ENCODE measurements at places on chromosomes 7 and 10. TPM values are rescaled to one million over a fixed set of nuclear protein-coding genes. Genes with fewer than 3 reads are reported as not detected.

DNA sequence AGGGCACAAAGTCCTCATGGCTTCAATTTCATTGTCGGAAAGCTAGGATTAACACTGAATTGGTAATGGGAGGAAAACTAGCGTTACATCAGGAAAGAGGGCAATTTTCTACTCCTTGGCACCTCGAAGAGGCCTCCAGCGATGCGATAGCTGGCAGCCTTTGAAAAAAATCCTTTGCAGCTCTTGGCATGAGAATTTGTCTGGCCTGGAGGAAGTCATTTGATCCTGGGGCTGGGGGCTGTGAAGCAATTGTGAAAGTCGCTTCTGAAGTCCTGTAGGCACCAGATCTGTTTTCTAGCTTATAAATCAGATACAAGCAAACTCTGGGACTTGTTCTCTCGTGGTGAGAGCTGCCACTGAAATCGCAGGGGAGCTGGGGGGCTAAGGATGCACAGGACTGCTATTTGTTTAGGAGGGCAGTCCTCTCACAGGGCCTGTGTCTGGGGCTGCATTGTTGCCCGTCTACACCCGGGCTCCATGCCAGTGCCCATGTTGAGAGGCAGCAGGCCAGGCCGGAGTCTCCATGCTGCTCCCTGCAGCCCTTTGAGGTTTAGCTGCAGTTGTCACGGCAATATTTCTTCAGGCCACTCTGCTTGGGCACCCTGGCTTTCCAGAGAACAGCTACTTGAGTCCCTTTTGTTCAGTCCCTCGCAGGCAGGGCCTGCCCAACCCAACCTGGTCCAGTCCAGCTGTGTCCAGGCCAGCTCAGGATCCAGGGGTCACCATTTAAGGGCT, 206.8 kb upstream of the LYZL1 start:
- H3K36me3 ChIP-seq = no peaks in the 10 kb centered on the region
- no peak overlapping the region for H3K27ac ChIP-seq
- no peak for DNase-seq
- H3K4me3 ChIP-seq = no peak overlapping the region

Gene SH2D4B
- not detected for total RNA-seq

- no peaks in the 10 kb centered on the region for H3K4me1 ChIP-seq
- H3K27me3 ChIP-seq = no peaks in the 10 kb centered on the region
- peak; percentile 19 for DNase-seq
- H3K4me3 ChIP-seq = no peak overlapping the region
- no peak overlapping the region for H3K27ac ChIP-seq
Observed at GRCh38 chr10:126734015-126734414, 63.5 kb upstream of the C10orf90 start.

Gene CHST15
- 7.9 TPM for total RNA-seq

- no peak overlapping the region for H3K4me3 ChIP-seq
- H3K27me3 ChIP-seq = no peaks in the 10 kb centered on the region
- H3K27ac ChIP-seq = no peak overlapping the region
- DNase-seq = no peak
- peaks cover 3% of the 10 kb centered on the region for H3K36me3 ChIP-seq
Observed at GRCh38 chr10:99393036-99393435, 37.4 kb downstream of the GOT1 start.

DNA sequence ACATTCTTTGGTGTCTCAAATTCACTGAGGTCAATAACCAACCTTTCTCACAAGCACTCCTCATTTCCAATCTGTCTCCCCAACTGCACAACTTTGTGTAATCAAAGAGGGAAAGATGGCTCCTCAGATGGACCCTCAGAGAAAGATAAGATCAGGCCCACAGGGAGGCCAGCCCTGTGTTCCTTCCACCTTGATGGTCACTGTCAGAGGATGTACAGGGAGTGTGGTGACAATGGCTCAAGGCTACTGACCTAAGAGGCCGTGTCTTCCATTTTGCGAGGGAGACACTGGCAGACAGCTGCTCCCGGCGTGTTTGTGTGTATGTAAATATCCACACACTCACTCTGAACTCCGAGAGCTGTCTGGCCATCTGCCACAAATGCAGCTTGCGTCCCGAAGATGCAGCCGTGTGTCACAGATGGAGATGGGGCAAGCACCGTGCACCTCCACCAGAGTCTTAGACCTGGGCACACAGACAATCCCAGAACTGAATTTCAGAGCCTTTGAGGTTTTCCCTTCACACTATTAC, 712.1 kb upstream of the NRP1 start:
- no peak overlapping the region for H3K27ac ChIP-seq
- H3K27me3 ChIP-seq = peaks cover 12% of the 10 kb centered on the region
- H3K4me3 ChIP-seq = no peak overlapping the region
- H3K4me1 ChIP-seq = no peaks in the 10 kb centered on the region
- peak; percentile 36 for DNase-seq

GRCh38 chr10:91552274-91553095, 80.4 kb downstream of the PPP1R3C start:
- H3K36me3 ChIP-seq = no peaks in the 10 kb centered on the region
- H3K27me3 ChIP-seq = no peaks in the 10 kb centered on the region
- DNase-seq = no peak

GRCh38 chr10:43939939-43940820, 291.5 kb upstream of the ZNF32 start:
- no peak overlapping the region for H3K27ac ChIP-seq
- no peaks in the 10 kb centered on the region for H3K36me3 ChIP-seq
- no peaks in the 10 kb centered on the region for H3K27me3 ChIP-seq
- peaks cover 7% of the 10 kb centered on the region for H3K4me1 ChIP-seq

DNA sequence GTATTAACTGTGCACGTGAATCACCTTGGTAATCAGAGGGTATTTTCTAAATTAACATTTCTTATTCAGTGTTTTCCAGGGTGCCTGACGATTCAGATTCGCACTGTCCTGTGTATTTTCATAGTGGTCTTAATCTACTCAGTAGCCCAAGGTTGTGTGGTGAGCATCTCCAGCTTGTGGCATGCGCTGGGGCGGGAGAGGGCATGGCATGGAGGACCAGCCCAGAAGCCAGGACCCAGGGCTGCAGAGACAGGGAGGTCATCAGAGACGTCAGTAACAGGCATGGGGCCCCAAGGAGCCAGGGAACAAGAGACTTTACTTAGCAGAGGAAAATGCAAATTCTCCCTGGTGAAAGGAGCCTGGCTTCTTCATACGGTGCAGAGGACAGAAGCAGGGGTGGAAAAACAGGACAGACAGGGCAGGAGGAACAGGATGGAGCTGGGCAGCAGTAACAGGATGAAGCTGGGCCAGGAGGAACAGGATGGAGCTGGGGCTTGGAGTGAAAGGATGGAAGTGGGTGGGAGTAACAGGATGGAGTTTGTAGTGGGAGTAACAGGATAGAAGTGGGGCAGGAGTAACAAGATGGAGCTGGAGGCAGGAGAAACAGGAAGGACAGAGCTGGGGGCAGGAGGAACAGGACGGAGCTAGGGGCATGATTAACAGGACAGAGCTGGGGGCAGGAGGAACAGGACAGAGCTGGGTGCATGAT, 110.9 kb downstream of the ADCY1 start:
- H3K36me3 ChIP-seq = no peaks in the 10 kb centered on the region
- no peak overlapping the region for H3K27ac ChIP-seq
- peaks cover 10% of the 10 kb centered on the region for H3K4me1 ChIP-seq
- no peak for DNase-seq
- H3K27me3 ChIP-seq = peaks cover 6% of the 10 kb centered on the region
- no peak overlapping the region for H3K4me3 ChIP-seq

Gene COA1
- 39.6 TPM for total RNA-seq

GRCh38 chr10:110967645-110968044, 48.2 kb downstream of the SHOC2 start:
- peaks cover 2% of the 10 kb centered on the region for H3K4me1 ChIP-seq
- no peak overlapping the region for H3K27ac ChIP-seq
- no peaks in the 10 kb centered on the region for H3K36me3 ChIP-seq
- H3K27me3 ChIP-seq = no peaks in the 10 kb centered on the region

Gene WDR11
- total RNA-seq = 89.5 TPM

Gene ABCC2
- 0.66 TPM for total RNA-seq

GRCh38 chr7:91526404-91526803, 262.2 kb downstream of the FZD1 start:
- H3K4me3 ChIP-seq = no peak overlapping the region
- H3K27me3 ChIP-seq = no peaks in the 10 kb centered on the region
- no peak overlapping the region for H3K27ac ChIP-seq
- DNase-seq = no peak
- H3K4me1 ChIP-seq = no peaks in the 10 kb centered on the region

Gene C10orf62
- not detected for total RNA-seq

GRCh38 chr7:142925413-142925812, 8.1 kb downstream of the TRPV5 start:
- no peaks in the 10 kb centered on the region for H3K36me3 ChIP-seq
- no peak overlapping the region for H3K27ac ChIP-seq
- no peak for DNase-seq
- H3K27me3 ChIP-seq = no peaks in the 10 kb centered on the region

DNA sequence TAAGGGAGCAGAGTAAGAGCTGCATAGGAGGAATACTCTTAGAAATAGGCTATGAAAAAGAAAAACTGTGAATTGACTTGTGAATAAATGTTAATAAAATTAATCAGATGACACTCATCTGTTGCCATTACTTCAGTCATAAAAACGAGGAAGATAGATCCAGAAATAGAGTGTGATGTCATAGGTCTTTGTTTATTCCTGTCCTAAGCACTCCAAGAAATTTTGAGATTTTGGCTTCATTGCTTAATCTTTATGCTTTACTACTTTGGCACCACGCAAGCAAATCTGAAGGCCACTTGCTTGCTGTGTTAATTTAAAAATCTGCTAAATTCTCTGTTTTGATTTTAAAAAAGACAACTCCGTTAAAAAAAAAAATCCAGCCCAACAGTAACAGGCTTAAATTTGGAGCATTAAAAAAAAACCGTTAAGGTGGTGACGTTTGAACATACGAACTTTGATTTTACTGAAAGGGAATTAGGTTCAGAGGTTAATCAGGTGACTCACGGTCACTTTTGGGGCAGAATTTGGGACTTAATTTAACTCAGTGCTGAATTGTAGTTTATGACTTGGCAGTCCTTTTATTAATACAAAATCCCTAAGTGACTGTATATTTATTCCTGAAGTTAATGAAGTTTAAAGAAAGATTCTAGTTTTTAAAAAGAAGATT, 3.4 kb downstream of the IFRD1 start:
- H3K27me3 ChIP-seq = no peaks in the 10 kb centered on the region
- peak; percentile 55 for DNase-seq
- H3K4me3 ChIP-seq = peak overlapping the region; percentile 99

DNA sequence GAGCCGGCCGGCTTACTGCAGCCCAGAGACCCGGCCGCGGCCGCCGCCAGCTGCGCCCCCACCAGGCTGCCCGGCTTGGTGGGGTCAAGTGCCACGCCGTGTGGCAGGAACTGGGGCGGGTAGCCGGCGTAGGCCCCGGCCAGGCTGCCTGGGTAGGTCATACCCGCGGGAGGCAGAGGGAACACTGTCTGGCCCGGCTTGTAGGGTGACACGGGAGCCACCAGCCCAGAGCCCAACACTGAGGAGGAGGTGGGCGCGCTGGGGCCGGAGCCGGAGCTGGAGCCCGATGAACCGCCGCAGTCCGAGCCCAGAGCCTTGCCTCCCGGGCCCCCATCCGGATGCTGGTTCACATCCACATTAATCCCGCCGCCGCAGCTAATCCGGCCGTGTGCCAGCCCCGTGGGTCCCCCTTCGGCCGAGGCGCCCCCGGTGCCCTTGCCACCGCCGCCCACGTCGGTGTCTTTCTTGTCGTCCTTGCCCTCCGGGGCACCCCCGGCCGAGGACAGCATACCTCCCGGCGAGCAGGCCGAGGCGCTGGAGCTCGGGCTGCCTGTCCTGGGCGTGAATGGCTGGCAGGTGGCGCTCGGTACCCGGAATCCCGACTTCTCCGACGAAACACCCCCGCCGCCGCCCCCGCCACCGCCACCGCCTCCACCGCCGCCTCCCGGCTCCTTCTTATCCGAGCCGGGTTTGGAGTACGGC, 2.0 kb downstream of the ZNF503 start:
- H3K4me1 ChIP-seq = peaks cover 6% of the 10 kb centered on the region
- H3K27me3 ChIP-seq = no peaks in the 10 kb centered on the region
- peaks cover 7% of the 10 kb centered on the region for H3K36me3 ChIP-seq
- peak overlapping the region; percentile 95 for H3K27ac ChIP-seq
- DNase-seq = peak; percentile 69

GRCh38 chr7:1245524-1246050, 12.9 kb downstream of the UNCX start:
- DNase-seq = no peak
- H3K27me3 ChIP-seq = peaks cover 83% of the 10 kb centered on the region
- H3K4me3 ChIP-seq = no peak overlapping the region

- no peak overlapping the region for H3K4me3 ChIP-seq
- no peaks in the 10 kb centered on the region for H3K36me3 ChIP-seq
- no peaks in the 10 kb centered on the region for H3K4me1 ChIP-seq
- no peak for DNase-seq
Observed at GRCh38 chr7:140212100-140212881, 35.5 kb upstream of the KDM7A start.

Gene FAM200A
- total RNA-seq = 8.2 TPM

- no peak for DNase-seq
- H3K27ac ChIP-seq = no peak overlapping the region
- H3K27me3 ChIP-seq = no peaks in the 10 kb centered on the region
- H3K4me1 ChIP-seq = no peaks in the 10 kb centered on the region
Observed at GRCh38 chr7:11170863-11171568, 197.3 kb downstream of the PHF14 start.

DNA sequence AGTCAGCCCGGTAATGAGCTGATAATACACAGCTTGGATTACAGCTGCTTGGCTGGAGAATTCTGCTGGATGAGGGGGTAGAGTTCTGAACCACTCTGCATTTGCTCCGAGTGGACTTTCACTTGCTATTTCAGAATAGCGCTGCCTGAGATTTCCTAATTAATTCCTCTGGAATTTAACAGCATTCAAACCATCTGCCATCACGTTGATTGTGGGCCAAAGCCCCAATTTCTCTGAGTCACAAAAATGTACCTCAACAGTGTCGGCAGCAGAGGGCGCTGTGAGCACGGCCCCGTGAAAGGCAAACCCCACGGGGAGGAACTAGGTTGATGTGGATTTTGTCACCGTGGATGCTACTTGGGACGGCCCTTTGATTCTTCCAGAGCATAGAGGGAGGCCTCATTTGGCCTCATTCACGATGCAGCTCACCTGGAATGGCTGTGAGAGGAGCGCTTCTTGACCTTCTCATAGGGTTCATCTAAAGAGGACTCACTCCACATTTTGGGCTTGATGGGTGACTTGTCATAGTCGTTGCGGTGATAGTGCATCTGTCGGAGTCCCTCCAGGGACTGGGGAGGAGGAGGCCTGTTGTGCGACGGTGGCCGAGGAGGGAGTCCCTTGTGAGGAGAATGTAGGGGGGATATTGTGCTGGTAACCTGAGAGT, 73.3 kb downstream of the PRPF18 start:
- H3K4me3 ChIP-seq = no peak overlapping the region
- H3K4me1 ChIP-seq = peaks cover 21% of the 10 kb centered on the region
- H3K27me3 ChIP-seq = no peaks in the 10 kb centered on the region
- peaks cover 28% of the 10 kb centered on the region for H3K36me3 ChIP-seq

DNA sequence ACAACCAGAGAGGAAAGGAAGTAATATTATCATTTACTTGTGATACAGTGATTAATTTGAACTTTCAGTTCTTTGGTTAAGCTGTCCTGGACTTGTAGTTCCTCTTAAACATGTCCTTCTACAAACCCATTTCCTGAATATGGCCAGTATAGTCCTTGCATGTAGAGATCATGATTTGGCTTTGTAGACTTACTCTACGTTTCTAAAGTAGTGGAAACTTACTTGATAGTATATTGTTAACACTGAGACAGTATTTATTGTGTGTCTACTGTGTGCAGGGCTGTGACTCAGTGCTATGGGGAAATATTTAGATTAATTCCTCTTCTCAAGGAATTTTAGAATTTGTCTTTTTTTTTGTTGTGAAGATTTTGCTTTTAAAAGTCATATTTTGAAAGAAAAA, 109.5 kb downstream of the NRF1 start:
- H3K4me3 ChIP-seq = no peak overlapping the region
- no peak overlapping the region for H3K27ac ChIP-seq
- DNase-seq = no peak
- no peaks in the 10 kb centered on the region for H3K4me1 ChIP-seq

Gene ZNF789
- total RNA-seq = 4.8 TPM

Gene LRRC17
- 12.6 TPM for total RNA-seq

Data from fibroblast of lung (primary cell).